Astrocyte (in vitro differentiated cells and primary cell): ENCODE measurements at places on chromosomes 5 and 9.

DNA sequence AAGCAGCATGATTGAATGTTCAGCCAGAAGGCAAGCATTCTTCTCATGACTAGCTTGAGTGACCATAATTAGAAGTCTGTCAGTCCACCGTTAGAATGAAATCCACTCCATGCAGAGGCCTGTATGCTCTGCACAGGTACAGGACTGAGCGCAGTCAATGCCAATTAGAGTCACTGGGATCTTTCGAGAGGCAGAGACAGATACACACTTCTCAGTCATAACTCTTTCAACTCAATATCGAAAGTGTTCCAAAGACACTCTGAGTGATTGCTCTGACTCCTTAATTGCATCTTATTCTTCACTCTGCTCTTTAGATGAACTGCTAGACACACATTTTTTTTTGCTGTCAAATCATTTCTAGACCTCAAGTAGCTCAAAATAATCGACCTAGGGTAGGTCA, 203.6 kb downstream of the GABRB2 start:
- no peak for DNase-seq

GRCh38 chr5:10266839-10267238, 16.8 kb downstream of the CCT5 start:
- no peak for DNase-seq

- DNase-seq, result no peak
These were observed 45.8 kb upstream of the ZBTB43 start for GRCh38 chr9:126758916-126759585.

GRCh38 chr5:160470437-160471361, 49.0 kb downstream of the PTTG1 start:
- peak; percentile 63 for DNase-seq

GRCh38 chr5:155711882-155712281, 615.1 kb upstream of the SGCD start:
- no peak for DNase-seq

- no peak for DNase-seq
These were observed 169.9 kb downstream of the CDH9 start for GRCh38 chr5:26868504-26868903.

GRCh38 chr5:17879276-17879675, 245.0 kb downstream of the TAF11L14 start:
- DNase-seq, result no peak

GRCh38 chr9:68793605-68794343, 88.7 kb downstream of the PIP5K1B start:
- no peak for DNase-seq

DNA sequence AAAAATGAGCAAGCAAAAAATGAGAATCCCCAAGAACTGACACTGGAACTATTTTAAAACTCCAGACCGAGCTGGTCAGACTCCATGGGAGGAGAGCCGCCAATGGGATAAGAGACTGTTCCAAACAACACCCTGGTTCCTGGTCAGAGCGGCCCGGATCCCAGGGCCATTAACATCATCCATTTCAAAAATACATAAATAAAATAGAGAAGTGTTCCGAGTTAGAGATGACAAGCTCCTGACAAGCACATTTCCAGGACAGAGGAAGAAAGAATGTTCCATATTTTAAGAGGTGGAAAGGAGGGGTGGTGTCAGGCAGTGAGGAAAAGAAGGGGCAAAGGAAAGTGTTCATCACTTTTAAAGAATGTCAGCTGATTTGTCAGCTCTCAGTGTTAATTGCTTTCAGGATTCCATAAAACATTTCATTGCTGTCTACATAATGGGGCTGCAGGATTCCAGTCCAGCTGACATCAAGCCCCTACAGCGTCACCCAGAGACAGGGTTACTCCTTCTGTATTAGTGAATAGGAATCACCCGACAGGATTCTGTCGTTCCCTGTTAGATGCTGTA, 202.5 kb upstream of the TRIM32 start:
- no peak for DNase-seq

GRCh38 chr9:117375956-117376355, 38.9 kb downstream of the ASTN2 start:
- DNase-seq, result no peak

DNA sequence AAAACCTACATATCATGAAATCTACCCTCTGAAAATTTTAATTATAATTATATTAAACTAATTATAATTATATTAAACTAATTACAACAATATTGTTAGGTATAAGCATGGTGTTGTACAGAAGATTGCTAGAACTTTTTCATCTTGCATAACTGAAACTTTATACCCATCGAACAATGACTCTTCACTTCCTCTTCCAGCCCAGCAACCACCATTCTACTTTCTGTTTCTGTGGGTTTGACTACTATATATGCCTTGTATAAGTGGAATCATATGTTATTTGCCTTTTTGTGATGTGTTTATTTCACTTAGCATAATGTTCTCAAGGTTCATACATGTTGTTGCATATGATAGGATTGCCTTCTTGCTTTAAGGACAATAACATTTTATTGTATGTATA, 274.2 kb upstream of the CCNH start:
- no peak for DNase-seq

- no peak for DNase-seq
These were observed 235.4 kb downstream of the CDH9 start for GRCh38 chr5:26802944-26803343.

DNA sequence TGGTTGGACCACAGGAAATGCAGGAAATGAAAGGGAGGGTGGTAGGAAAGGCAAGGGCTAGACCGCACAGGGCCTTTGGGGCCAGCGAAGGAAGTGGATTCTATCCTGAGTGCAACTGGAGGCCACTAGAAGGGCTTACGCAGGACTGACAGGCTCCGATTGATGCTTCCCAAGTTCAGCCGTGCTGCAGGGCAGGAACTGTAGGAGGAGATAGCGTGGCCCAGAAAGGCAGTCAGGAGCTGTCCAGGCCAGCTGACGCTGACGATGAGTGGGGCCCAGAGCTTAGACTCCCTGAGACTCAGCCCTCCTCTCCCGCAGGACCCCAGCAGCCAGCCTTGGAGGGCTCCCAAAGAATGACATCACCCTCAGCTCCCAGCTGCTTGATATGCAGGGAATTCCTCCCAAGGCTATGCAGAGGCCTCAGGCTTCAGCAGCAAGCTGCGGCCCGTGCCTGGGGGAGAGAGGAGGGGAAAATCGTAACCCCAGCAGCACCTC, 48.8 kb downstream of the KCNIP1 start:
- DNase-seq, result peak; percentile 94

DNA sequence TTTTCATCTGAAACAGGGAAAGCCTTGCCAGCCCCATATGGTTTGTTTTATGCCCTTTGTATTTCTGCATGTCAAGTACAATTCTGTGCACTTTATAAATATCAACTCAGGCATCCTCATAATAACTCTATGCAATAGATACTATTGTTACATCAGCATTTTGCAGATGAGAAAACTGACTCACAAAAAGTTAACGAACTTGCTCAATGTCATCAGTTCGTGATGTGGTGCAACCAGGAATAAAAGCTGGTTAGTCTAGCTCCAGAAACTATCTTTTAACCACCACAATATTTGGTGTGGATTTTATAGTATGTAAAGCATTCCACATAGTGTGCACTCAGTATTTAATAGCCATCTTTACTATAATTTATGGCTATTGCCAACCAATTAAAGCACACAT, 134.9 kb downstream of the MRPS30 start:
- DNase-seq, result no peak

GRCh38 chr5:121963392-121963791, 1.6 kb downstream of the SRFBP1 start:
- DNase-seq, result no peak

DNA sequence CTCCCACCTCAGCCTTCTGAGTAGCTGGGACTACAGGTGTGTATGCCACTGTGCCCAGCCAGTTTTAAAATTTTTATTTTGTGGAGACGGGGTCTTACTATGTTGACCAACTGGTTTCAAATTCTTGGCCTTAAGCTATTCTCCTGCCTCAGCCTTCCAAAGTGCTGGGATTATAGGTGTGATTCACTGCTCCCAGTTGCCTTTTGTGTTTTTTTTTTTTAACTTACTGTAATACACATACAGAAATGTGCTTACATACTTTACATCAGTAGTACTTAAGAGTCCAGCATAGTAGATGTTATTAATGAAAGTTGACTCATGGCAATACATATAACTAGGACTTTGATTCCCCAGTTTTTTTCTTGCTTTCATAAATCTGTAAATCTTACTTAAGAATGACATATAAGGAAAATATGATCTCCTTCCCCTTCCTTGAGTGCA, 4.7 kb downstream of the MAN2A1 start:
- DNase-seq, result peak; percentile 70

DNA sequence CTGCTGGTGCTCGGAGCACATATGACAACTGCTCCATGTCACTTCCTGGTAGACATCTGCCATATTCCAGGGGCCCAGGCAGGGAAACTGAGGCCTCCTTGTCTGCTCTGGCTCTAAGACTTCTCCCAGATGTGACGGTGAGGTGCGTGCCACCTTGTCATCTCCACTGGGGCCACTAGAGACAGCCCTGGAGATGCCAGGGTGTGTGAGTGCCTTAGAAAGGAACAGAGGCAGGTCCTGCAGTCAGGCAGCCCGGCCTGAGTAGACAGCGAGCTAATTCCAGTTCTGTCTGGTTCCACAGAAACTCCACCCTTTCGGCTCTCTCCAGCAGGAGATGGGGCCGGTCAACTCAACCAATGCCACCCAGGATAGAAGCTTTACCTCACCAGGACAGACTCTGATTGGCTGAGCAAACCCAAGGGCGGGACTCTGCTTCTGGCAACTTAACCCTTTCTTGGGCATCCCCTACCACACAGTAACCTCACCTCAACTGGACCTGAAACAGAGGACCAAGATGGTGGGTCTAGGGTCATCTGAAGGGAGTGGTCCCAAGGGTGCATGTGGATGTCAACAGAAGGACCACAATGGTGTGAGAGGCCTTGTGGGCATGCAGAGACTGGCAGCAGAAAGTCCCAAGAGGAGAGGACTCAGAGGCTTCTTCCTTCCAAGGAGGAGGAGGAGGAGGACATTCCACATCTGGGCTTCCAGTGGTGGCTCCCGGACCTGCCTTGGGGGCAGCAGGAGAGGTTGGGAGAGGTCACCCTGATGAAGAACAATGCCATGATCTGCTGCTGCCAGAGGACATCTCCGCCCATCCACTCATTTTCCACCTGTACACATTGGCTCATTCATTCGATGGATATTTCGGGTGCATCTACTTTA, 77.7 kb downstream of the RGS3 start:
- peak; percentile 45 for DNase-seq

GRCh38 chr9:7011395-7012067, 253.8 kb downstream of the KDM4C start:
- DNase-seq, result no peak

DNA sequence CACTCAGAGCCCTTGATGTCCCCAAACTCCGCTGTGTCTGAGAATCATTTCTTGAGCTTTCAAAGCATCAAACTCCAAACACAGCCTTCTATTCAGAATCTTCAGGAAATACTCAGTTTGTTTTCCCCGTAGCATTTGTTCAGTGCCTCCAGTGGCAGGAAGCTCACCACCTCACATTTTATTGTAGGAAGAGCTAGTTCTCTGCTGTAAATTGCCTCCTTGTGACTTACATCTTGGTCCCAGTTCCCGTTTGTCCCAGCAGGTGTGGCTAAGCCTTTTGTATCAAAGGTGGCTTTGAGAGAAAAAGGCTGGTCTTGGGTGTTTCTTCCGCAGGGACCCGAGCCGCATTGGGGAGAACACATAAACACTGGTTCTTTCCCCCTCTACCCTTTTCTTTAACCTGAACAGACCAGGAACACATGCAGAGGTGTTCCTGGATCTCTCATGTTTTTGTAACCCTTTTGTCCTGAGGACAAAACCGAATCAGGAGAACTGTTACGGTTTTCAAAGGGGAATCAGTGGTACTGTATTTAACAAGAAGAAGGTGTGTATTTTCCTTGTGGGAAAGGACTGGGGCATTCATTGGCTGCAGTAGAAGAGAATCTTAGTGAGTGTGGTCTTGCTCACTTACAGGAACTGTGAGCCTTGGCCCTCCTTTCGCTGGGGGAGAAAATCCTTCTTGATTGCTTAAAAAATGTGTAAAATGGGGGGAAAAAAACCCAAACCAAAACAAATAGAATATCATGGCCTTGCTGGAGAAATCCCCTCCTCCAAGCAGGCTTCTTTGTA, 1.9 kb downstream of the OSMR start:
- DNase-seq, result peak; percentile 64

GRCh38 chr9:132973713-132974112, 4.8 kb upstream of the GFI1B start:
- DNase-seq, result no peak
